ENCODE measurements at places on chromosomes 1 and 21.

DNA sequence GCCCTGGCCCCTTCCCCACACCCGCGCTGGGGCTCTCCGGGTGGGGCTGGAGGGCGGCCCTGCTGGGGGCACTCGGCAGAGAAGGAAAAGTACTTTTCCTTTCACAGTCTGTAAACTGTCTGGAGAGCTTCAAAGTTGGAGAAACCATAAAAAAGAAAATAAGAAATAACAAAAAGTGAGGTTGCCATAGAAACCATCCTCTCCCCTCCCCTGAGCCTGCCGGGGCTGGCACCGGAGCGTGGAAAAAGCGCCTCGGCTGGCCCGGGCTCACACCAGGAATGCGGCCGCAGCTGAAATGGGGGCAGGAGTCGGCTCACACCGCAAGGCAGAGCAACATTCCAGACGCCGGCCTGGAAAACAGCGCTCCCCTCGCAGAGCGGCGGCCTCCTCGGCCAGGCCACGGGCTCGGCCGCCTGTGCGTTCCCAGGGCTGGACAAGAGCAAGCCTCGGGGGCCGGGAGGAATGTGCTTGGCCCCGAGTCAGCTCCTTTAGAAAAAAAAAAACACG lies 69.2 kb downstream of the MORN1 start:
- DNase-seq, result no peak

DNA sequence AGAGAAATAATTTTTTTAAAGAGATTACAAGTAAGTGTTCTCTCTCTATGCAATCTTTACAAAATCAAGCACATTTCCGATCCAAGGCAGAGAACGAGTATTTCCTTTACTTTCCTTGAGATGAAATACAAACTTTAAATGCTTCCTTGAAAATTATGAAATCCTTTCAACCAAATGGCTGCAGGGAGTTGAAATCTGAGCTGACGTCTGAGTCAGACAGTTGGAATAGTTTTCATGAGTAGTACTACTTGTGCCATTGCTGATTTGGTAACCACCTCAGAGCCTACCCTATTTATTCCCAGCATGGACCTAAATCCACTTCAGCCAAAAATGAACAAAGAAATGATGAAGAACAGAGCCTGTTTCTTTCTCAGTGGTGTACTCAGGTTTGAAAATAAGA lies 183.6 kb downstream of the GIPC2 start:
- DNase-seq, result peak; percentile 22

DNA sequence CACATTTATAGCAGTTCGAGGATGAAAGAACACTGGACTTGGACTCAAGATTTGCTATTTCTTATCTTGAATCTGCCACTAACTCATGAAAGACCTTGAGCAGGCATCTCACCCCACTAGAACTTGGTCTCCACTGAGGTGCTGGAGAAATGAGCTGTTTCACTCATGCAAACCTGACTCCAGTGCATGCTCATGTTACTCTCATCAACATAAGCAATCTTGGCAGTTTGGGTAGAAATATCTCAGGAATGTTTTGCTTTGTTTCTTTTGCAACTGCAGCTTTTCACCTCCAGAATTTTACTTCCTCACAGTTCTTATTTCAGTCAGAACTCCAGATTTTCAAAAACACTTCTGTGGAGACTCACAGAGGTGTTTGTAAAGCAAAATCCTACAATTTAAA lies 46.2 kb upstream of the DAB1 start:
- no peak for DNase-seq

DNA sequence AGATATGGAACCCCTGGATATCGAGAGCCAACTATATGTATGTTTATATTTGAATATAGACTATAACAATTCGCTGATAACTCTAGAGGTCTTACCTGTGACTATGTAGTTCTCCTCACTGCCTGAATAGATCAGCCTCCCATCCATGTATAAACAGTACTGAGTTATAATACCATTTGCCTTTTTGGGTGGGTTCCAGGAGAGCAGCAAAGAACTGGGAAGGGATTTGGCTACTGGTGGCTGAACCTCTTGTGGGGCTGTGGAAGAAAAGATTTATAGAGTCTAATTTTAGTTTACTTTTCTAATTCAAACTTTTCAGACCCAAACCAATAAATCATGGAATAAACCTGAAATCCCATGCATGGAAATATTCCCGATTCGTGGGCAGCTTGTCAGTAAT lies 376.9 kb downstream of the USH2A start:
- no peak for DNase-seq

DNA sequence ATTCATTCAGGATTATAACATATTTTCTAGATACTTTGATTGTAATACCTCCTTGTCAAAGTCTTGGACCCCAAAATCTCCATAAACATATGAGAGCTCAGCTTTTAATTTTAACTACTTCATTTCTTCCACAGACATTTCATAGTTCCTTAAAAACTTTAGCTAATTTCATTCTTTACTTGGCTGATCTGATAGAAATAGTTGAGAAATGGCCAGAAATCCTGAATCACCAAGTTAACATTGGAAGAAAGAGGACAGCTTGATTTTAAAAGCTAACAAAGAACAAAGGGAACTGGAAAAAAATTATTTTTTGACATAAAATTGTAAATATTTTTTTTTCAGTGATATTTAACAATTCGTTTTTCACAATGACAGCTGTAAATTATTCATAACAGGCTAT lies 216.5 kb downstream of the NTNG1 start:
- no peak for DNase-seq

DNA sequence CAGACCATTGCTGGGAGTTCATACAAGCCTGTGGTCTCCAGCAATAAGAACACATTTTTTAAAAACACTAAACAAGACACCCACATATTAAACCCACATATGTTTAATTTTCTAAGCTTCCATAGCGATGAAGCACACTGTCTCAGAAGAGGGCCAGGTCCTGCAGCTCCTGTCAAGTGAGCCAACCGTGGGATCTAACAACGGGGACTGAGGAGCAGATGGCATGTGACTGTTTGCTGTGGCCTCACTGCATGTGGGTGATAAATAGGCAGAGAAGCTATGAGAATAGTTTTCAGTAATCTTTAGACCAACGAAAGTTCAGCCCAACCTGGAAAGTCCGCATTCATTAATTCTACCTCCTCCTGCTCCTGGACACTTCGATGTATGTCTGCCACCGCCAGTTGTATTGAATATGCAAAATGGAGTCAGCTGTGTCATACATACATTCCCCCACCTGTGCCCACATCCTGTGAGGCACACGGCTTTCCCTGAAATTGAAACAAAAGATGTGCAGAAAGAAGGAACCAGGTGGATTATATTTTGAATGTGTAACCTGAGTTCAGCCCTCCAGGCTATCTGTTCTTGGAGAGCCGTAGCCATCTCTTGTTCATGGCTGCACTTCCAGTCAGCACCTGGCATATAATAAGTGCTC lies 88.2 kb downstream of the MIS18A start:
- no peak for DNase-seq

GRCh38 chr1:112297536-112297935 lies 98.5 kb upstream of the CTTNBP2NL start:
- no peak for DNase-seq

GRCh38 chr21:41677671-41678015 lies 89.2 kb downstream of the RIPK4 start:
- no peak for DNase-seq

DNA sequence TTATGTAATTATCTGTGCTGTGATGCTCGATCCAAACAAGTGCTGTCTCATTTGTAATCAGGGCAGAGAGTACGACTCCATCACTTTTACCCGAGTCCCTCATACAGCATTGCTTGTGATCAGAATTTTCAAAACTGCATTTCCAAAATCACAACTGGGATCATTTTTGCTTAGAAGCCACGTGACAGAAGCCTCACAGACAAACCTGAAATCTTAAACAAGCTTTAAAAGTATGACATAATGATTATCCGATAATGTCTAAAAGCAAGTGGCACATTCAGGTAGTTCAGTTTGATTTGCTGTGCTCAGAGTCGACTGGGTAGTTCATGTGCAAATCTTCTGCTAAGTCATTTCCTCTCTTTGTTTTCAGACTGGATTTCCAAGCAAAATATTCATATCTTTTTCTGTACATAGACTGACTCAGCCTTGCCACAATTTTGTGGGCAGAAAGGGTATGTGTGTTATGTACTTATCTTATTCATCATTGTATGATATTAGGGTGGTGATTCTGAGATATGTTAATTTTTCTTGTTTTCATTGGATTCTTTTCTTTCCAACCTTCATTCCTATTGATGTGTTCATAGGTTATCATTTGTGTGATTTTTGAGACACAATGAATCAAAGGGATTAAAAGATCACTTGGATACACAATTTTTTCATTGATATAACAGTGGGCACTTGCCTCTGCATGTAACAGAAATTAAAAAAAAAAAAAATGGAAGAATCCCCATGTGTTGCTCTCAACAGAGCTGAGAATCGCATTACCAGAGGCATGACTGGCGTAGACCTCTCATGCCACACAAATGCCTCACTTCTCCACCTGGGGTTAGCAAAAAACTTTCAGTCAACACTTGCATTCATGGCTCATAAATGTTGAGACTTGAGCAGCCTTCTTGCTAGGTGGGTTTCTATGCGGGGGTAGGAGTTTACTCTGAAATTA lies 355.7 kb downstream of the LTN1 start:
- no peak for DNase-seq

DNA sequence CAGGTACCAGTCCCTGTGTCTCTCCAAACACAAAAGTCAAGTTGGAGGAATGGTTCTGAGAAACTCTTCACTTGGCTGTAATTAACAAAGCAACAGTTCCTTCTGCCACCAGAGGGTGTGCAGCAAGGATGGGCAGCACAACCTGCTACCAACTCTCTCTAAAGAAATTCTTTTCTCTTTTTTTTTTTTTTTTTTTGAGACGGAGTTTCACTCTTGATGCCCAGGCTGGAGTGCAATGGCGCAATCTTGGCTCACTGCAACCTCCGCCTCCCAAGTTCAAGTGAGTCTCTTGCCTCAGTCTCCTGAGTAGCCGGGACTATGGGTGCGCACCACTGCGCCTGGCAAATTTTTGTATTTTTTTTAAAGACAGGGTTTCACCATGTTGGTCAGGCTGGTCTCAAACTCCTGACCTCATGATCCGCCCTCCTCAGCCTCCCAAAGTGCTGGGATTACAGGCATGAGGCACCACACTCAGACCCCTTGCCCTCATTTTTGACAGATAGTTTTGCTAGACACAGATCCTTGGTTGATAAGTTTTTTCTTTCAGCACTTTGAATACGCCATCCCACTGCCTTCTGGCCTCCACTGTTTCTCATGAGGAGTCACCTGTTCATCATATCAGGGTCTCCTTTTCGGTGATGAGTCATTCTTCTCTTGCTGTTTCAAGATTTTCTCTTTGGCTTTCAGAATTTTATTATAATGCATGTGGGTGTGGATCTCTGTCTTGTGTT lies 12.1 kb upstream of the DEGS1 start:
- no peak for DNase-seq

DNA sequence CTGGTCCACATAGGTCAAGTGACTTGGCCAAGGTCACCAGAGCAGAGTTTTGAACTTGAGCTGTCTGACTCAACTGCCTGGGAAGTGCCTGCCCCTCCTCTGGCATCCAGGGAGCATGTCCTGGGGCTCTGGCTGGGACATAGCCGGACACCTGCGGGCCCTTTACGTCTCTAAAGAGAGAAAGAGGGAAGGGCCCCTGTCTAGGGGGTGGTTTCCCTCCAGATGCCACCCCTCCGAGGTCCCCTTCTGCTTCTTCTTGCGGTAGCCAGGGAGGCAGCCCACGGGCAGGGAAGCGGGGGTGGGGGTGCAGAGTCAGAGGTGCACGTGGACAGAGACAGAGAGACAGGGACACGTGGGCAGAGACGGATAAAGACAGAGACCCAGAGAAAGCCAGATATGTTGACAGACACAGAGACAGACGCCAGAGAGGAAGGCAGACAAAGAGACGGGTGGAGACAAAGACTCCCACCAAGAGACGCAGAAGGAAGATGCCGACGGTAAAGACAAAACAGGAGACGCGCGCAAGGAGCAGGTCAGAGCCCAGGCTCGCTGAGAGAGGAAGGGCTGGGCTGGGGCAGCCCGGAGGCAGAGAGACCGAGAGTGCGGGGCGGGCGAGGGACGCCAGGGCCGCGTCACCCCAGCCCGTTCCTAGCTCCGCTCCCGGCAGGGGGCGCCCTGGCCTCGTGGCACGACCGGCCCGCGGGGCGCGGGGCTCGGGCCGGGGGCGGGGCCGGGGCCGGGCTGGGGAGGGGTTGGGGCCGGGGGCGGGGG lies 458 bp upstream of the ALPL start:
- no peak for DNase-seq

- no peak for DNase-seq
Measured at GRCh38 chr21:43676391-43676790, 17.0 kb downstream of the RRP1B start.

GRCh38 chr1:173832748-173833147 lies 8.1 kb upstream of the CENPL start:
- no peak for DNase-seq

GRCh38 chr21:39016740-39017315 lies 166.4 kb downstream of the PSMG1 start:
- DNase-seq, result peak; percentile 19

GRCh38 chr1:222979561-222979960 lies 163.5 kb downstream of the TLR5 start:
- no peak for DNase-seq

DNA sequence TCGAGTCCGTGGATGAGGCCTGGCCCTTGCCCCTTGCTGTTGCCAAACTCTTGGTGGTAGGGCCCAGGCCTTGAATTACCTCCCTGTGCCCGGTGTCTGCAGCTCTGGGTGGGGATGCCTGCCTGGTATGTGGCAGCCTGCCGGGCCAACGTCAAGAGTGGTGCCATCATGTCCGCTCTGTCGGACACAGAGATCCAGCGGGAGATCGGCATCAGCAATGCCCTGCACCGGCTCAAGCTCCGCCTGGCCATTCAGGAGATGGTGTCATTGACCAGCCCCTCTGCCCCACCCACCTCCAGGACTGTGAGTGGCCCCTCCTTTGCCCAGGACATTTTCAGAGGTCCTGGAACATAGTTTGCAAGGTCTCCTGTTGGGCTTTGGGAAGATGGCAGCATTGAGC lies 25.7 kb downstream of the MYOG start:
- DNase-seq, result no peak

DNA sequence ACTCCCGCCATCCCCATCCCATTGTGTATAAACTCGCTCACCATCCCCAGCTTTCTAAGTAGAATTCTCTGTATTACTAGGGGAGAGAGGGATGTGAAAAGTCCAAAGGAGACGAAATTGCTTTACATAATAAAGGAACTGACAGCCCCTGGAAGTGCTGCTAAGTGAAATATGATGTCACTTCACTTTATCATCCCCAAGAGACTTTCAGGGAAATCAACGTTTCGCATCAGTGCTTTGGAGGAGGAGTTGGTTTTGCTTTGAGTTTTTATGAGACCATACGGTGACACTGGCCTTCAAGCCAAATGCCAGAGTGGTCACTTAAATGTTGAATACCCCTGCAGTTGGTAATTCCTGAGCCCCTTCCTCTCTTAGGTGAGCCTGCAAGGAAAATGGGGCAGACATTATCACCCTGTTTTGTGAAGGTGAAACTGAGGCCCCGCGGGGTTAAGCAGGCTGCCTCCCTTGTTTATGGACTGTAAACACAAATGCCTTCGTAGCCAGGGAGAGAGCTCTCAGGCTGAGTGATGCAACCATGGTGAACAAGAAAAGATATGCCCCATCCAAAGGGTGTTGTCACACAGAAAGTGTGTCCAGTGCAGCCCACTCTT lies 58.4 kb upstream of the KAZN start:
- DNase-seq, result no peak
